ENCODE measurements at places on chromosomes 4 and X.

DNA sequence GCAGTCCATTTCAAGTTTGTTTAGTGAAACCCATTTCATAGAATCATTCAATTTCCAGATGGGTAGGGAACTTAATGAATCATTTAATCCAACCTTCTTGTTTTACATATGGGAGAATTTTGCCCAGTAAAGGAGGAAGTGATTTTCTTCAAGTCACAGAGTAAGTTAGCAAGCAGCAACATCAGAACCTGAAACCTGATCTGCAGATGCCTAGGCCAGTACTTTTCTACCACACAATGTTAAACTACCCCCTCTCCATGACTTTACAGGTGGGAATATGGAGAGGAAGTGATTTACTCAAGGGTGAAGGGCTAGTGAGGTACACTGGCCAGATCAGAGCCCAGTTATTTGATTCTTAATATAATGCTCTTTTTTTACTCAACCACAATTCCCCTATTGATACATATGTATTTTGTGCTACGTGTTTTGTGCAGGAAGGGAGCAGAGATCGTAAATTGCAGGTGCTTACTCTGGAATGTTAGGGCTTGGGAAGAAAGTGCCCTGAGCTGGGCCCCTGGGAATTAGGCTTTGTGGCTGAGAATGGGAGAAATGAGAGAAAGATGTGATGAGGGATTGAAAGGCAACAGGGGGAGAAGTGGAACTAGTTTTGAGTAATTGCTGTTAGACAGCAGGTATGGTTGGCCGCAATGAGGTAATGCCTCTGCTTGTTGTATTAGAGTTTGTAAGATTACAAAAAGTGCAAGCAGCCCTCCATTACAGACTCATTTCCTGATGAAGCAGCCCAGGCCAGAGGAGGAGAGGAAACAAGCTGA is 6.8 kb downstream of the LHFPL1 start:
- DNase-seq, result no peak

GRCh38 chr4:18695733-18696527 is 674.4 kb upstream of the LCORL start:
- no peak for DNase-seq

GRCh38 chrX:3504916-3505315 is 158.5 kb upstream of the MXRA5 start:
- no peak for DNase-seq

DNA sequence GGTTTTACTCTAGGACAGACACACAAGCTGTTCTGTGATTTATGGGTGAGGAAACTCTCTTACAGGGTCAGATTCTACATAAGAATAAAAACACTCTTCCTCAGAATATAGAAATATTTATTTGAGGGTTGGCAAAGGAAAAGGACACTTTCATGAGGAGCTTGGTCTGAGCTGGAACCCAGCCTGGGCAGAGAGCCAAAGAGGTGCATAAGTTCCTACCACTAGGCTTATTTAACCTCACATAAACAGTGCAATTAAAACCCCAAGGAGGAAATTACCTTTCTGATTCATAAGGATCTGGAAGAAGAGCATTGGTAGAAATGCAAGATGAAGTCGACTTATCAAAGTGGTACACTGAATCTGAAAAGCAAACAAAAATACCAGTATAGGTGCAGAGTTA is 32.9 kb downstream of the SETD7 start:
- DNase-seq, result peak; percentile 51

- peak; percentile 5 for DNase-seq
Observed at GRCh38 chrX:42803320-42803719, 25.4 kb upstream of the PPP1R2C start.

DNA sequence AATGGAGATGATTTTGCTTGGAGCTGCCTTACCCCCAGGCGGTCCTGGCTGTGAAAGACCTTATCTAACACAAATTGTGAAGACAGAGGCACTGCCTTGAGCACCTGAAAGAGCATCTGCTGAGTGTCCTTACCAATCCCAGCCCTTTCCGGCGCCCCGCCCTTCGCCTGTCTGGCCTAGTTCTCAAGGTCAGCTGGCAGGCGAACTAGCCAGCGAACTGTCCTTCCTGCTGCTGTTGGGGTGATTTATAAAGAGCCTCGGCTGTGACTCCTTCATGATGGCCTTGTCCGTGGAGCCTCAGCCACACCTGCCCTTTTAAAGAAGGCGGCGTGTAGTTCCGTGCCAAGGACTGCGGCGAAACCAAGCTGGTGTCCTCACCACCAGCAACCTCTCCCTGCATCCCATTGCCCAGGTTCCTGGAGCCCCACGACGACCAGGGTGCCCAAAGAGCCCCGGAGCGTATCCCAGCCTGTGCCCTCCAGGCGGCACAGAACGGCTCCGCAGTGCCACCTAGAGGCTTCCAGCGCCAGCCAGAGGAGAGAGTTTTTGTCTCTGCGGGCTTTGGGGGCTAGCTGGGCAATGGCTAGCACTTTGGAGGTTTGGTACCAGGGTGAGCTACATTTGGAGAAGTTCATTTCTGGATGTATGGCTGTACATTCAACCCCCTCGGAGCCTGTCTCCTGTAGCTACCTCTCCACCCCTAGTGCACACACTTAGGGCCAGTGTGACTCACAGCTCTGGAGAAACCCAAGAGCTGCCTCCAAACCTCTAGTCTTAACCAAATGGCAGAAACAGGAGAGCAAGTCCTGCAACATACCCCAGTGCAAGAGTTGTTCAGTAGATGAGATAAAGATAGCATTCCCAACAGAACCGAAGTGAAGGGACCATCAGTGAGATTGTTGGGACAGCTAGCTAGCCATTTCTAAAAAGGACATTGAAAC is 36.8 kb upstream of the VMA21 start:
- DNase-seq, result peak; percentile 10

DNA sequence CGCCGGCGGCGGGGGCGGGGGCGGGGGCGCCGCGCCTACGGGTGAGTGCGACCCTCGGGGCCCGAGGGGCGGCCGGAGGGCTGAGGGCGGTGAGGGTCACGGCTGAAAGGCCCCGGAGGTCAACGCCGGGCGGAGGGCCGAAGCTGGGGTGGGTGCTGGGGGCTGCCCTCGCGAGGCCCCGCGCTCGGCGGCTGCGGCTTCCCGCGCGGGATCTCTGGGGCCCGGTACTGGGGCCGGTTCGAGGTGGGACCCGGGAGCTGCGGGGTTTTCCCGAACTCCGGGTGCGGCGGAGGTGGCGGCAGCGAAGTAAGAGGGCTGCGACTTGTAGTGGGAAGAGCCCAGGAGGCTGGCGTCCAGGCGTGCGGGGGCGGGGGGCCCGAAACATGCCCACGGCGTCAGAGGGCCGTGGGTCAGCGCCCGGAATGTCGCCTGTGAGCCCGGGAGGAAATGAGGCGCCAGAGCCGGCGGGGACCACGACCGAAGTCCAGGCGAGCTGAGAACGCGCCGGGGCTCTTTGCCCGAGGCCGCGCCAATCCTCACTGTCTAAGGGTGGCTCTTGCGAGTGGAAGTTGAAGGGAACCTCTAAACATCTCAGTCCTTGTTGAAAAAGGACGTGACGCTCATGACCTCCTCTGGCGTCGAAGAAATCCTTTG is 407 bp downstream of the IL13RA1 start:
- no peak for DNase-seq

- no peak for DNase-seq
Observed at GRCh38 chr4:11507920-11508319, 79.2 kb upstream of the HS3ST1 start.

DNA sequence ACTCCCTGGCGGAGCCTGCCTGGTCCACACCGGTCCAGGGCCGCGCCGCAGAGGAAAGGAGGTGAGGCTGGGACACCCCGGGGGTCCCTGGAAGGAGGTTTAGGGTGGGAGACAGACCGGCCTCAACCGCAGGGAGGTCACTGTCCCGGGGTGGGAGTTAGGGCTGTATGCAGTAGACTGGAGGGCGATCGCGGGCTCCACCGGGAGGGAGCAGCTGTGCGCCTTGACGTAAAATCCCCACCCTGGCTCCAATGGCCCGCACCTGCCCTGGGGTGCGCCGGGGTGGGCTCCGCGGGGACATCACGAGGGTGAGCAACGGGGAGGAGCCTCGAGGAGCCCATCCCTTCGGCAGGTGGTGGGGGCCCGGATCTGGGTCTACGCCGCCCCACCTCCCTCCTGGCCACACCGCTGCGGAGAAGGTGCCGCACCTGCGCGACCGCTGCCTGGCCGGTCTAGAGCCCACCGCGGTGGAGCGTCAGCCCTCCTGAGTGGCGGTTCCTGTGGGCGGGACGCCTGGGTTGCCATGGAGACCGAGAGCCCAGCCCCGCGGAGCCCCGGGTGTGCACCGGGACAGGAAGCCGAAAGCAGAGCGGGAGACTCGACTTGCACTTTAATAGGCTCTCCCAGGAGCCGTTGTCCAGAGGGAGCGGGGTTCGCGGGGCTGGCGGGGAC is 105.1 kb downstream of the ADRA2C start:
- DNase-seq, result no peak

- peak; percentile 36 for DNase-seq
Observed at GRCh38 chr4:169070895-169071218, 60.8 kb upstream of the CBR4 start.

DNA sequence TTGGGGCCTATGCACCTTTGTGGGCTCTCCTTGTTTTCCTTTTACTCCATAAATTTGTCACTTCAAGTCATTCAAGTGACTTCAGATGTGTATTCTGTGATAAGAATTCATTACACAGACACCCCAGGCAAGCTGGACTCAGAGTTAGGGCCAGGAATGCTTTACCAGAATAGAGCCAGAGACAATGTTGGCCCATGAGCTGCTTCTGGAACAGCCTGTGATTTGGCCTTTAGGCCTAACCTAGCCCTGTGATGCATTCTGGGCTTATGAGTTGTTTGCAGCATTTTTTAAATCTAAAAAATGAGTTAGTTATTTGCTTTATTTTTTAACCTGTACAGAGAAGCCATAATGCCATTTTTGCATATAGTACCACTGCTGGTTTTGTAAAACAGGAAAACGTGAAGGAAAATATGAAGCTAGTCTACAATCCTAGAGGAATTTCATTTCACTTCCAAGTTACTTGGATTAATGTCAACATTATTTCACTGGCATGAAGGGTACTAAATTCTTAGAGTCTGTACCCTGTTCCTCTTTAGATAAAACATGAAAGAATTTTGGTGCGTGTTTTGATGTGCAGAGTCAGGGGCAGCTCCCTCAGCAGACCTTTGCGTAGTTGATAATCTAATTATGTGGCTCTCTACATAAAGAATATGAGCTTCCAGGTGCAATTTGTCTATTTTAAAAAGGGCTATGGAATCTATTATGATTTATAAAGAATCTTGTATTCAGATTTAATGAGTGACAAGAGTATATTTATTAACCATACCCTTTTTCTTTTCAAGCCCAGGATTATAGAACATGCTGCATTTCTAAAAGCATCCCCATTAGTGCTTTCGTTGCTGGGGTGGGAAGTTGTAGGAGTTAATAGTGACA is 84.7 kb downstream of the ARHGAP10 start:
- DNase-seq, result no peak

DNA sequence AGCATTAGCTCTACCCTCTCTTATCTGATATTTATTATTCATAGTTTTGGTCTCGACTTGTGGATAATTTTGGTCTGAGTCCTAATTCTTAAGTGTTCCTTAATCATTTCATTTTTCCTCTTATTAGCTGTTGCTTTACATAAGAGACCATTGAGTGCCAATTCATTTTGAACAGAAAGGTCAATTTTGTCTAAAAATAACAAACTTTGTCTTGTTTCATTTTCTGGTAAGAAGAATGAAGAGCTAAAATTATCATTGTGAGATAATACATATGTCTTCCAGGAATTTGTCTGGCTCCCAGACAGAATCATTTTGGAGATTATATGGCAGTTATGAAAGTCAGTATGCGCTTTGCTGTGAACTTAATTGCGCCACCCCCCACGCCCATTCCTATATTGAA is 1471.8 kb downstream of the PCDH7 start:
- DNase-seq, result peak; percentile 44

GRCh38 chr4:105181259-105181658 is 34.6 kb downstream of the TET2 start:
- DNase-seq, result no peak

DNA sequence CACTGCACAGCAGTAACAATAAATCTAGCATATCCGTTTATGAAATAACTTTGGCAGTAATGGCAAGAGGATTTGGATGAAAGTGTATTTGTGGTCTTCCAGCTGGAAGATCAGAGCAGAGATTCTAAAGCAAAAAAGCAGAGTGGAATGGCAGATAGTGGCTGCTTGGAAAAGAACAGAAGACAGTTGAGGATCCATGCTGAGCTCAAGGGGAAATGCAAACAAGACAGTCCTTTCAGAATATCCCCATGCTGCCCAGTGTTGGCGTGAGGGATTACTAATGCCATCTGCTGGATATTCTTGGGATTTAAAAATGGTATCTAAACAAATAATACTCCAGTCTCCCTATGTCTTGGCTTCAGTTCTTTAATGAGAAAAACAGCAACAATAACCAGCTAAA is 629.1 kb upstream of the ATOH1 start:
- DNase-seq, result peak; percentile 75

DNA sequence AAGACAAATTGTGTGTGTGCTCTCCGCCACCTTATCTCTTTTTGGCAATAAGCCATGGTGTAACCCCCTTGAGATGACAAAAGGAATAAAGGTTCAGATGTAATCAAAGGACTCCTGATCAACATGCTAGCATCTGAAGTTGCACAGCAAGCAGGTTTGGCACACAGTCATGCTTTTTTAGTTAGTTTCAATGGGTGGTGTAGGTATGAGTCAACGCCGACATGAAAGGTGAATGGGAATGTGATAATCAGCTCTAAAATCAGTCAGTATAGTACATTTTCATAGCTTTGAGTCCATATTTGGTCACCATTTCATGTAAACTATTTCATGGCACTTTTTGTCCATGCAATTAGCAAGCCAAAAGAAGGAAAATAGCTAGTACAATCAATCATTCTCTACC is 50.4 kb upstream of the ETNPPL start:
- no peak for DNase-seq

GRCh38 chr4:6961496-6962210 is 52.0 kb downstream of the TBC1D14 start:
- no peak for DNase-seq

DNA sequence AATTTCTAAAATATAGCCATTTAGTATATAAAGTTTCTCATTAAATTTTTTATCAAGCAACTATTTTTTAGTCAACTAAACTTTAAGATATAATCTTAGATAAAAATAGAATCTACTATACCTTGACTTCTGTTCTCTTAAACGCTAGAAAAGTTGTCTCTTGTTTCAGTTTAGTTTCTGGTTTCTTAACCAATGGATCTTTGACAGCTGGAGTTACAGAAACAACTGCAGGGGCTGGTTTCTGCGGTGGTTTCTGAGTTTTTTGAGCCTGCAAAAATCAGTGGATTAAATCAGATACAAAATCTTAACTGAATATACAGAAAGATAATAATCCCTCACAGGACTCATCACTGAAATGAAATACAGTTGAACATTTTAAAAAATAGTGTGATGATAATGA is 21.9 kb downstream of the INTS12 start:
- no peak for DNase-seq

- DNase-seq, result no peak
Observed at GRCh38 chr4:113623274-113623894, 138.2 kb downstream of the CAMK2D start.

All from choroid plexus epithelial cell (primary cell).